ENCODE measurements at places on chromosomes 6 and 20. TPM values are rescaled to one million over a fixed set of nuclear protein-coding genes. Genes with fewer than 3 reads are reported as not detected.

DNA sequence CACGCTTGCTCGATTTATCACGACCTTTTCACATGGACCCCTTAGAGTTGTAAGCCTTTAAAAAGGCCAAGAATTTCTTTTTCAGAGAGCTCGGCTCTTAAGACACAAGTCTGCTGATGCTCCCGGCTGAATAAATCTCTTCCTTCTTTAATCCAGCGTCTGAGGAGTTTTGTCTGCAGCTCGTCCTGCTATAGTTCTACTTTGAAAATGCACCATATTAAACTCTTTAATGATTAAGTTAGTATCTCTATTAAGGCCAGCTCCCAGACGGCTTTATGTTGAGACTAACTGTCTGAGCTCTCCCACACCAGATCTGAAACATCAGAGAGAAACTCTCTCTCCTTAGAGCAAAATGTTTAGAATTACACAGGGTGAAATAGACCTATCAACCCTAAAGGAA lies 18.0 kb upstream of the GSTA3 start:
- no peak for DNase-seq

DNA sequence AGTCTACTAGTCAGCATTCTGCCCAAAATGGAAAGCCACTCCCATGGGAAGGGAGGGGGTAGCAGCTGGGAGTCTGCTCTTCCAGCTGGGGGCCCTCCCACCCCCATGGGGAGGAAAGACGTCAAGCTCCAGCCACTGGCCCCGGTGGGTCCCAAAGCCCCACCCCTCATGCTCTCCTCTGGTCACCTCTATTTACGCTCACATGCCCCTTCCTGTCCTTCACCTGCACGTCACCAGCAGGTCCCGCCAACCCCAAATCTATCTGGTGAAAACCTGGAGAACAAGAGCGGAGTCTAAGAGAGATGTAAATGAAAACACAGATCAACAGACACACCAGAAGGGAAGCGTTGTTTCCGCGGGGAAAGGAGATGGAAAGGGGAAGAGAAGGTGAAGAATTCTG lies 30.0 kb upstream of the ZBP1 start:
- no peak for DNase-seq

DNA sequence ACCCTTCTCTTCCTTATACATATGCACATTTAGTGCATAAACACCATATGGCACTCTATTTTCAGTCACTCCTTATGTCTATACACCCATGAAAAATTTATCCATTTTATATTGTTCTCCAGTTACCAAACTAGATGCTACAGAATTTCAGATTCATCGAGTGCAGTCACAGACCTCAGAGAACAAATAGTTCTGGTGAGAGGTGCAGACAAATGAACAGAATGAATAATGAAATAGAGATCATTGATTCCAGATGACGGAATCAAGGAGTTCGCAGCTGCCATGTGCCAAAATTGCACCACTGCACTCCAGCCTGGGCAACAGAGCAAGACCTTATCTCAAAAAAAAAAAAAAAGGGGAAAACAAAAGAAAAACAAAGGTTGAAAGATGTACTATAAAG lies 214.8 kb upstream of the CEP162 start:
- DNase-seq: no peak

DNA sequence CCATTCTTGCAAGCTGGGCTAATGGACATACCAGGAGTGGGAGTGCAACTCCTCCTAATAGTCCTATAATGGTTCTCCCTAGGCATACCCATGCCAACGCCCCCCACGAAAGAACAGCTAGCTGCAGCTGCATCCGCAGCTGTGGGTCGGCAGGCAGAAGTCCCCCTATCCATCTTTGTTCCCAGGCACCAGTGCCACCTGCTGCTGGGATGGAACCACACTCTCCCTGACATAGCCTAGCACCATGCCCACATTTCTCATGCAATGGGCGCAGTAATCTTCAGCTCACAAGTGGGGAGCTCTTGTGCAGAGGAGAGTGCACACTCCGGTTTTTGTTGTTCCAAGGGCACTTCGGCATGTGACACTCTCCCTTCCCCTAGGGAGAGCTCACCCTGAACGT lies 567.8 kb downstream of the GRIK2 start:
- peak; percentile 2 for DNase-seq

GRCh38 chr20:31721408-31722256 lies 1.0 kb downstream of the BCL2L1 start:
- DNase-seq: no peak

GRCh38 chr6:106486236-106486635 lies 125.7 kb downstream of the CRYBG1 start:
- DNase-seq: peak; percentile 49

DNA sequence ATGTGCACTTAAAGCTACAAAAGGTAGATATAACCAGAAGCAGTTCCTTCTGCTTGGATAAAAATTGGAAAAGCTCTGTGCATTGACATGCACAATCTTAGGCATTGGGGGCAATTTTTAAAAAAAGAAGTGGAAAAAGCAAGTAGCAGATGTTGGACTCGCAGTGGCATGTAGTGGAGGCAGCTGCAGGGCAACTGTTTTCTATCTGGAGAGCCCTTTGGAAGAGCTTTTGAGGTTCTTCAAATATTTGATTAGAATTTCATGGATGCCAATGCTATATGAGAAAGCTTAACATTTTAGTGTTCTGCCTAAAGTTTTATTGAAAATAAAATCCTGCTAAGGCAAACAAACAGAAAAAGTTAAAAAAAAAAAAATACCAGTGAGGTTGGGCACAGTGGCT lies 388.3 kb upstream of the RNF217 start:
- no peak for DNase-seq

DNA sequence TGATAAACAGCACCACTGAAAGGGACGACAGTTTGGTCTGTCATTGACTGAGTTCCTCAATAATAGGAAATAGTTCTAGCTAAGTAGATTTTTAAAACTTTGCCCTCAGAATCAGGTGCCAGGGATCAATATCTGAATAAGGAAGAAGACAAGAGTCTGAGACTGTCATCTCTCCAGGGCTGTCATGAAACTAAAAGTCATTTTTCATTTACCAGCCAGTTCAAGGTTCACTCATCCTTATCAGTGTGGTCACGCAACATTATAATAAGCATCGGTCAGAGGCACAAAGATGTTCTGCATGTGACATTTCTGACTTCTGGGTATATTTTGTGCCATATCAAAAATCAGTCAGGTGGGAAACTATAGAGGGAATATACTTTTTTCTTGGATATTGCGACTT lies 52.5 kb upstream of the E2F3 start:
- DNase-seq: no peak

- peak; percentile 60 for DNase-seq
Measured at GRCh38 chr6:16494793-16495192, 256.4 kb downstream of the GMPR start.

GRCh38 chr6:138541823-138542481 lies 42.7 kb upstream of the NHSL1 start:
- DNase-seq: no peak

DNA sequence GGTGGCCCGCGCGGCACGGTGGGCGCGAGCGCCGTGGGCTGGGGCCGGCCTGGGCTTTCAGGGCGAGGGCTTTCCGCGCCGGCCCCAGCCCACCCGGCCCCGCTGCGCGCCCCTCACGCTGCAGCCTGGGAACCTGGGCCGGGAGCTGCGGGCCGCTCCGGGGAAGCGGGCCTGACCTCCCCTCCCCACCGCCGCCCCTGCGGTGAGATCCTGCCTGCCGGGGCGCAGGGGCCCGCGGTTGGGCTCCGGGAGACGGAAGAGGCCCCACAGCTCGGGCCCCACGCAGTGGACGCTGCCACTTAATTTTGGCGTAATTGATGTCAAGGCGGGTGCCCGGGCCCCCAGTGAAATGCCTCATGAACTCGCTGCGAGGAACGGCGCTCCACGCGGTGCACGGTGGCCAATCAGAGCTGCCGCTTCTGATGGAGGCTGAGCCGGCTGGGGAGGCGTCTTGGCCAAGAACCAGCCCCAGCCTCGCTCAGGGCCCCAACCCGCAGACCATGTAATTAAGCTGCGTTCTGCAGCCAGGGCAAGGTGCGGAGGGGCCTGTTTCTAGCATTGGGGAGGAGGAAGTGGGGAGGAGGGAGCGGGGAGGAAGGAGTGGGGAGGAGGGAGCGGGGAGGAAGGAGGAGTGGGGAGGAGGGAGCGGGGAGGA lies 96.1 kb upstream of the BHLHE23 start:
- DNase-seq: no peak

DNA sequence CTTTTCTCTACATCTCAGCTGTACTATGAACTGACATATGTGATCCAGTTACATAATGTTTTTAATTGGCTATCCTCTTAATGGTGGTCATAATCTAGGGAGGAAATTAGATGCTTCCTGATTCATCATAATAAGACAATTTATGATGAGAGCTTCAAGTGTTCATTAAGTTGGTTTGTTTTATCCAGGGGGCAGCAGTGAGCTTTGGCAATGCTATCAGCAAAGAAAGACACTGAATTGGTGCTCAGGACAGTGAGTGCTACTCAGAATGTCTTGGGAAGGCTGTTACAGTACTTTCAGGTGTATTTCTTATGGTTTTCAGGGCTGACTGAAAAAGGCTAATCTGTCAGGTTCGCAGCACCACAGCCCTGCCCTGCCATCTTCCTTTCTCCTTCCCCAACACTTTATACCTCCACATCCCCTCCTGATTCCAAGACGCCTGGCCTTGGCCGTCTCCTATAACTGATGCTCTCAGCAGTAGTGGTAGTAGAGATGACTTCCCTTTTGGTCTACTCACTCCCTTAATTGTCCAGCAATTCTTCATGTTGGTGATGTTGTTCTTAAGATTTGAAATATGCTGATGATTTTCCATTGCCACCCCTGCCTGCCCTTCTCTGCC lies 67.0 kb upstream of the TNFAIP3 start:
- peak; percentile 50 for DNase-seq

GRCh38 chr6:90021711-90022110 lies 127.4 kb downstream of the GJA10 start:
- no peak for DNase-seq

DNA sequence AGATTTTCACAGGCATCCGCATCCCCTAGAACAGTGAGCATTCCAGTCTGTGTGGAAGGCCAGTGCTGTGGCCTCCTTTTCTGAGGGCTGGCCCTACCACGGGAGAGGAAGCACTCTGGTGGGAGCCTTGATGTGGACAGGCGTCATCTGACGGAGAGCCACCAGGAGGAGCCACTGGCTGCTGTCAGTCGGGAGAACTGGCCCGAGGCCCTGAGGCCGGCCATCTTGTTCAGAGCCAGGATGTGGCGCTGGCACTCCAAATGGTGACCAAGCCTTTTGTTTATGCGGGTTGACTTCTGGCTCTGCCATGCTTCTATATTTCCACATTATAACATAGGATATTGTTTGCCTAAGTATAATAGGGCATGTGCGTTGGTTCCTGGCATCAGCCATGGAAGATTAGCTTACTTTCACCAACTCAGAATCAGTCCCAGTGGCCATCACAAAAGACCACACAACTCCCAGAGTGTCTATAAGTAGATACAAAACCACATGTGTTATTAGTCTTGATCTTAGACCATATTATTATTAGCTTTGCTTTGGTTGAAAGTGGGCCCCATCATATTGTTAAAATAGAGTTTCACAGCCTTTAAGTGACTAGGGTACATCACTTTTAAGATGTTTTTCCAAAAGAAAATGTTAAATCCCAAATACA lies 273.9 kb upstream of the TAB2 start:
- peak; percentile 39 for DNase-seq

DNA sequence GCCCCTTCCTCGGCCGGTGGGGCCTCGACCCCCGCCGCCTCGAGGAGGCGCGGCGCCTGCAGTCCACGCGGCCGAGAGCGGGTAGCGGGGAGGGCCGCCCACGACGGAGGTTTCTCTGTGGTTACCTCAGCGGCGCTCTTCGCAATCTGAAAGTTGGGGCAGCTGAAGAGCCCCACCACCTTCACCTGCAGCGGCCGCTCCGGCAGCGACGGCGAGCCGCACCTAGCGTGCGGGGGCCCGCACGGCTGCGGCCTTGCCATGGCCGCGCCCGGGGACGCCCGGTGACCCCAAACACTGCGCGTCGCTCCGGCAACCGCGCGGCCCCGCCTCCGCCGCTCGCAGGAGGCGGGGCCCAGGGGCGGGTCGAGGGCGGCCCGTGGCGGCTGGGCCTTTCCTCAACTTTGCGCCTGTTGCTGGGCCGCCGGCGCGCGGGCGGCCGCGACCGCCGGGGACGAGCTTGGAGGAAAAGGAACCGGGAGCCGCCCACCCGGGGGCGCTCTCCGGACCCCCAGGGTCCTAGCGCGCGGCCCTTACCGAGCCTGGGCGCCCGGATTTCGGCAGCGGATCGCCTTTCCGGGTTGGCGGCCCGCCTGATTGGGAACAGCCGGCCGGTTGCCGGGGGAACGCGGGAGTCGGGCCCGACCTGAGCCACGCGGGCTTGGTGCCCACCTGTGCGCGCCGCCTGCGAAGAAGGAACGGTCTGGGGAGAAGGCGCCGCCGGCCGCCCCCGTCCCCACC lies at the start of the genes PPIL6 and SMPD2:
PPIL6 (minus strand) TSS at position 298 of the 738 bp plus-strand sequence; CDS start at position 260, 38 bp downstream.
SMPD2 (plus strand) TSS at position 394 of the 738 bp plus-strand sequence. CDS start 398 bp downstream, outside the sequence.
- peak; percentile 90 for DNase-seq

DNA sequence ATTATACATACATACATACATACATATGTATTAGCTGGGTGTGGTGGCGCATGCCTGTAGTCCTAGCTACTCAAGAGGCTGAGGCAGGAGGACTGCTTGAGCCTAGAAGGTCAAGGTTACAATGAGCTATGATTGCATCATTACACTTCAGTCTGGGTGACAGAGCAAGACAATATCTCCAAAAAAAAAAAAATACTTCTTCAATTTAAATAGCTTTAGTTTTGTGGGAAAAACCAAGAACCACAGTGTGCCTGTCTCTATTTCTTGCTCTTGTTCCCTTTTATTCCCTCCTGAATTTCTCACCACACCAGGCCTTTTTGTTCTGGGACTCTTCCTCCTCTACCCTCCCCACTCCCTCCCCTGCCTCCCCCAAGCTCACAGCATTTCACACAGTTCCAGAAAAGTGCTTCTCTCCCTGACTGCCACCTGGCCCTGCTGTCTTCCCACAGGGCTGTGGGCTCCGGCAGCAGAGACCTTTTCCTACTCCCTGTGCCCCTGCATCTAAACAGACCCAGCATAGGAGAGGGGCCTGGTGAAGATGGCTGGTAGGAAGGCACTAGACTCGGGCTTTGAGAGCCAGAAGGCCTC lies 1.3 kb downstream of the C20orf203 start:
- DNase-seq: no peak

- no peak for DNase-seq
Measured at GRCh38 chr6:89411145-89412070, 665 bp downstream of the RRAGD start.

- DNase-seq: no peak
Measured at GRCh38 chr6:131828080-131828479, 20.3 kb downstream of the ENPP1 start.

- no peak for DNase-seq
Measured at GRCh38 chr6:39396854-39397253, 74.4 kb upstream of the KCNK16 start.

DNA sequence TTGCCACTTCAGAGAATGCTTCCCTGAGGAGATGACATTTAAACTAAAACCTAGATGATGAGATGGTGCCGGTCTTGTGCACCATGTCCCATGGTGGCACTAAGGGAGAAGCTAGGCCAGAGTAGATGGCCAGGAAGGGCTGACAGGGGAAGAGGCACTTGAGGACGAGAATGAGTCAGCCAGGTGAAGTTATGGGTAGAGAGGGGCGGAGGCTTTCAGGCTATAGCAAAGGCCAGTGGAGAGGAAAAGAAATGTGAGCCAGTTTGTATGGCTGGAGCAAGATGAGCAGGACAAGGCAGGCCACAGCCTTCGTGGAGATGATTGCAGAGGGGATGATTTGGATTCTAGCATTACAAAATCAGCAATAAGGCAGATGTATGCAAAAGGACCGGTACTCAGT lies 44.7 kb upstream of the ADGRF4 start:
- no peak for DNase-seq

- DNase-seq: no peak
Measured at GRCh38 chr20:62289898-62290297, 12.9 kb upstream of the ADRM1 start.

The UNC5CL gene
- total RNA-seq: 0.37 TPM

The LY6G6F gene
- total RNA-seq: not detected

The OR2B6 gene
- total RNA-seq: not detected

The ID4 gene
- 0.55 TPM for total RNA-seq

The HUS1B gene
- 1.5 TPM for total RNA-seq

The C20orf204 gene
- total RNA-seq: 0.50 TPM

The DTD1 gene
- total RNA-seq: 120 TPM

Measured in HT1080 (cell line).